ENCODE measurements at places on chromosomes 4 and X.

GRCh38 chr4:5166377-5166776, 115.1 kb downstream of the STK32B start:
- DNase-seq: no peak

DNA sequence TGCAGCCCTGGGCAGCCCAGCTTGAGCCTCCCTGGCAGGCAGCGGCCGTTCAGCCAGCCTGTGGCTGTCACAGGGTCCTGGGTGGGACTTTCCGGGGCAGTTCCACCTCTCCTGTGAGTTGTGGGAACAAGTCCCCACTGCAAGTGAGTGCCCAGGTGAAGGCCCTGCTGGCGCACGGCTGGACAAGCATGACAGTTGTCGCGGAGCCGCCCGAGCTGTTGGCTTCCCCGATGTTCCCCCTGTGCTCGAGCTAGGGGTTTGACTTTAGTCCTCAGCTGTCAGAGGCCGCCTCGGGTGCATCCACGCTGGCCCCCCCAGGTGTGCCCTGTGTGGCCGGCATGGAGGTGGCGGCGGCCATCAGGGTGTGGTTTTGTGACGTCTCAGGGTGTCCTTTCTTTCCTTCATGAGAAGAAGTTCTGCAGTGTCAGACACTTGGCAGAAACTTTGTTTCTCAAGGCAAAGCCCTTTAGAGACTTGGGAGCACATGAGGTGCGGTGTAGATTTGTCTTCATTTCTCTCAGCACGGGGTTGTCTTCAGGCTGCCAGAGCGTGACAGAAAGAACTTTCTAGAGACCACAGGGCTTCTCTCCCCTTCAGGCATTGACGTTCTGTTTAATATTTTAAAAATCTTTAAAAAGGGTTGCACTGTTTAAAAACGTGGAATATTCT, 69.4 kb upstream of the HGFAC start:
- DNase-seq: no peak

GRCh38 chrX:150352114-150352513, 11.0 kb upstream of the MAMLD1 start:
- DNase-seq: no peak

- DNase-seq: no peak
Observed at GRCh38 chr4:36242629-36243354, 1.5 kb downstream of the ARAP2 start.

DNA sequence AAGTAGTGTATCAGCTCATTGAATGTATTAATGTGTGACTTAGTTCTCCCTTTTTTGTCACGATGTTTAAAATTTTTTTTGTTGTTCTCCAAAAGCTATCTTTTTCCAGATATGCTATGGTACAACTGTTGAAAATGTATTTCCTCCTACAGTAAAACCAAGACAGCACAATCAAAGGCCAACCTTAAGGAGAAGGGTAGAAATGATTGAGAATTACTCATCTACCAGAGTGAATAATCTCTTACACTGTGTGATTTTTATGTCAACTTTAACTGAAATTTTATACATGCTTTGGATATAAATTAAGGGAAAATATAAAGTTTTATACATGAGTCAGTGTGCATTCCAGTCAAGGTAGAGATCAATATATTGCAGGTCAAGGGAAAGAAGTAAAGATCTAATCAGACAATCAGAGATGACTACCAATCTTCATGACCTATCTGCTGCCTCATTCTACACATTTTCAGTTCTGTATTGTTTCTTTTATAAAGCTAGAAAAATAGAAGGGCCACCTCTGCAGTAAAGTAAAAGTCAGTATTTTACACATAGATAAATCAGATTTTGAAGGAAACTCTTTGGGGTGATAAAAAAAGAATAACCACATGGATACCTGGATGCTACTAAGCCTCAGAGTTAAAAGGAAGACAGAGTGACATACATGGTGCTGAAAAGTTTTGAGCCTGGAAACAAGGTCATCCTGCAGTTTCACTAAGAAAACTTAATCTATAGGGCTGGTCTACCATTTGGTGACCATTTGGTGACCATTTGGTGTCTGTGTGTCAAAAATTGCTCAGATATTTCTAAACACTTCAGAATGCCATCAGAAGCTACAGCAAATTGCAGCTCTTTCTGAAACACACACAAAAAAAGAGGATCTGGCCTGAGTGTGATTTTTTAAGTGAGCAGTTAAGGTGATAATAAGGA, 1.6 kb downstream of the FAM13A start:
- no peak for DNase-seq

GRCh38 chr4:114012749-114013148, 33.3 kb upstream of the ARSJ start:
- DNase-seq: no peak

DNA sequence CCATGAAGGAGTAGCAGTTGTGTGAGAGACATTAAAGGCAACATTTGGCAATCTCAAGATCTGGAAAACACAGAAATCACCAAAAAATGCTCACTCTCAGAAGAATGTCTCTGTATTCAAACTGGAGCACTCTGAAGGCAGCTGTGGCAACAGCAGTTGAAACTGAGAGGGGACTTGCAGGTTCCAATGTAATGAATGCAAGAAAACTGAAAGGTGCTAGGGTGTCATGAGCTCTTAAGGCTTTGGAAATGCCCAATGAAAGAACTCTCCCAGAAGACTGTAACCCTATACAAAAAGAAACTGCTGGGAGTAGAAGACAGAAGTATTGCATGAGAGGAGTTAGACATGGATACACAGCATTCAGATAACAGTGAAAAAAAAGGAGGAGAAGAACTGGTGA, 118.2 kb upstream of the HTR2C start:
- DNase-seq: no peak

DNA sequence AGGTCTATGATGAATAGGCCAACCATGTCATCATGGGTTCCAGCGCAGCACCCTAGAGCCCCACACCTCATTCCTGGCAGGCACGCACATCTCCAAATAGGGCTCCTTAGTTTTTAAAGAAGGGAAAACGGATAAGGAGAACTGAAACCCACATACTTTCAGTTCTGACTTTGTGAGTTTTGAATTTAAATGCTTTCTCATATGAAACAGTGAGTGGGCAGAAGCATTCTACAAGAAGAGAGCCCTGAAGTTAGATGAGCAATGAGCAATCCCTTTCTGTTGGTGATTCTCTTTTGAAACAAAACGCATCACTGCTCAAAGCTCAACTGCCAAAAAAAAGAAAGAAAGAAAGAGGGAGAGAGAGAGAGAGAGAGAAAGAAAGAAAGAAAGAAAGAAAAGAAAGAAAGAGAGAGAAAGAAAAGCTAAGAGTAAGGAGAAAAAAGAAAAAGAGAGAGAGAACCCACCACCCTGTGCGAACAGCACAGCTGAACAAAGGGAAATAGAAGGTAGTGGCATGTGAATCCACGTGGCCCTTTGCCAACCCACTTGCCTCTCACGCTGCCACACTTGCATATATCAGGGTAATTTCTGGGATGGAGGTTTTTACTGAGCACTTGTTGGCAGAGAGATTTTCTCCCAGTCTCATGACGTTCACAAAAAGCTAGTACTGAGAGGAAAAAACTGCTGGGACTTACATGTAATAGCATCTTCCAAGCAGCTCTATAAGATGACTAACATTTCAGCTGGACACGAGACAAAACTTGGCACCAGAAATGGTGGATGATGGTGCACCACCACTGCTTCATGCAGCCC, 31.0 kb downstream of the TMSB4X start:
- no peak for DNase-seq

DNA sequence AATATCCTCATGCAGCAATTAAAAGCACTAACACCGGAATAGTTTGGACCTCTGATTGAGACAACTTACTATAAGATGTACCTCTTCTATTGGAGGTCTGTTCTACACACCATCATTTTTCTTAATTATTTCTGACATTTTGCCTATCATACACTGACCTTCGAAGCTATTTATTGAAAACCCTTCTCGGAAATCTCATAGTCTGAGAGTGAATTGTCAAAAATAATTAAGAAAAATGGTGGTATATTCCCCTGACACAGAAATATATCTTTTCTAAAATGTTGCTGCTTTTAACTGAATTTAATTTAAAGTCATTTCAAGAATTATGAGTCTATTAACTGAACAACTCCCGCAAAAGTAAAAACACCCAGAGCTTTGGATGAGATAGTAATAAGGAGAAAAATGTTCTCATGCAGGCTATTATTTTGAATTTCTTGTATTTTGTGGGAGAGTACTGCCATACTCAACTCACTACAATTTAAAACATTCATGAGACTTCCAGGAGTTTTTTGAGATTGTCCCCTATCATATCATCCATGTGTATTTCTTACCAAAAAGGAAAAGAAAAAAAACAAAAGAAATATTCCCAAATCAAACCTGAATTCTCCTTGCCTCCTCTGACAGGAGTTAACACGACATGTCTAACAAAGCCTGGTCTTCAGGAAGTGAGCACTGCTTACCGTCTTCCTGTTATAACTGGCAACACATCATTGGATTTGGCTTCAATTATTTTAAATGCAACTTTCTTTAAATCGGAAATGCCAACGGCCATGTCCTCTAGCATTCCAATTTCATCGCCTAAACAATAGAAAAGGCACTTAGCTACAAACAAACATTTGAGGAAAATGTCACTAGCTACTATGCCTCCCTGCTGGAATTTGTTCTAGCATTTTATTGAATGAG, 485.3 kb downstream of the IL15 start:
- no peak for DNase-seq

GRCh38 chrX:110442635-110443034, 84.0 kb downstream of the RTL9 start:
- DNase-seq: peak; percentile 1

- DNase-seq: peak; percentile 48
Observed at GRCh38 chrX:154334496-154334895, 38.9 kb downstream of the TKTL1 start.

DNA sequence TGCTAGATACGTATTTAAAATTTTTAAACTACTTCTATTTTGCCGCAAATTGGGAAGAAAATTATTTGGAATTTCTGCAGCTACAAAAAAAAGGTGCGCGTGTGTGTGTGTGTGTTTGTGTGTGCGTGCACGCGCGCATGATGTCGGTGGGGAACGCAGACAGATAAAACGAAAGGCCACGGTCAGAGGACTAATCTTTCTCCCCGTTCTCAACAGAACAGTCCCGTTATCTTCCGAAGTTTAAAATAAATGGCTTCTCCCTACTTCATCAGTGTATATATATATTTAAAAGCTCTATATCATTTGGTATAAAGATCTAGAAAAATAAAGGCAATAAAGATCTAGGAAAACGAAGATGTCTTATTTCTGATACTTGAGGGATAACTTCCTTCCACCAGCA, 1.5 kb downstream of the MGARP start:
- no peak for DNase-seq

DNA sequence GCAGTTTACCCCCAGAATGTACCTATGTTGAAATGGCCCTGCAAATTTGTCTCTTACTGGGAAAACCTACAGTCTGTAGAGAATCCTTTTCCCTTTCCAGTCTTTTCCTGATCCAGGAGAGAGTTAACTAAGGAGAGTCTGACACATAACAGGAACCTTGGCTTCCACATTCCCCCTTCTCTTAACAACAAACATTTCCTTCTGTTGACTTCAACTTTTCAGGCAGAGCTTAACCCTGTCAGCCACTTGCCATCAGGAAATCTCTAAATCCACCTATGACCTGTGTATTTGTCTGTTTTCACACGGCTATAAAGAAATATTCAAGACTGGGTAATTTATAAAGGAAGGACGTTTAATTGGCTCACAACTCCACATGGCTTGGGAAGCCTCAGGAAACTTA, 45.6 kb upstream of the GPR78 start:
- DNase-seq: no peak

DNA sequence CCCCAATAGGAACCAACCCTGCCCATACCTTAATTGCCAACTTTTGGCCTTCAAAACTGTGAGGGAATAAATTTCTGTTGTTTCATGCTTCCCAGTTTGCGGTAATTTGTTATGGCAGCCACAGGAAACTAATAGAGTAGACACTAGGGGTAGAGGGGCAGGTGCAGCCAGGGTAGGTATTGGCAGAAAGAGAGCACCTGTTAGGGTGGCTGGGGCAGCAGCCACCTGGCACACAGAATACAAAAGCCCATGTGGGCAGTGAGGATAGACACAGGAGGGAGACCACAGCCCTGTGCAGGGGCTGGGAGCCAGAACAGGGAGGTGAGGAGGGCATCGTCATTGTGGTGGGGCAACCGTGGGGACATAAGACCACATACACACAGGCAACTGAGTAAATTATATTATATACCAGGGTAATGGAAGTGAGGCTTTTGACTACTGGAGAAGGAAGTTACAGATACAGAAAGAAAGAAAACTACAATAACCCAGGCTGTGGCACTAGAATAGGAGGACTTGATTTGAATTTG, 28.2 kb downstream of the IRF2 start:
- no peak for DNase-seq

DNA sequence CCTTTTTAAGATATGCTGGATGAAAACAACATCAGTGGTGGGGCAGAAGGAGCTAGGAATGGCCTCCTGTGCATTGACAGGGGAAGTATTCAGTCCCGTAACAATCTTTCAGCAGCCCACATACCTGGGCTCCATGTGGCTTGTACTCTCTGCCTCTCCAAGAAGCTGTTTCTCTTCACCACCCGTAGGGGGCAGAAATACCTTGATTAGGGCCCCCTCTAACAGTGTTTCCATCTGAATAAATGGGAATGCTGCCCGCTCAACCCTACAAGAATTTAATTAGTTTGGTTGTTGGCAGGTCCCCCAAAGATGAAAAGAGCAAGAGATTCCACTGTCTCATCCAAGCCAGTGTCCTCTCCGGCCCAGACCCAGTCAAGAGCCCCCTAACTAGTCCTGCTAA, 155.2 kb downstream of the SMIM20 start:
- no peak for DNase-seq

DNA sequence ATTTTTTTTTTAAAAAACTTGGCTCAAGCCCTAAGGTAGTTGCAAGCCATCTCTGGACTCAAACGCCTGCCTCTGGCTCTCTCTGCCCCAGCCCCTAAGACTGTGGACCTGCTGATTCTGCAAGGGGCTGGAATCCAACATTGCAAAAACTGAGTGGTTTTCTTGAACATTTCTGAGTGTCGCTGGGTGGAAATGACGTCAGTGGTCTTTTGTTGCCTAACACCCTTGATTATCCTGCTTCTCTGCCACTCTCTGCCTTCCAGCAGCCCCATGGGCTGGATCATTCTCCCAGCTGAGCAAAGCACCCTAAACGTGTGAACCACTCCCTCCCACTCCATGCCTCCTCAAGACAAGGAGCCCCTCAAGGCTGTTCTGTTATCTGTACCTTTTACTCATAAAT, 16.6 kb downstream of the BST1 start:
- no peak for DNase-seq

- no peak for DNase-seq
Observed at GRCh38 chr4:143634763-143635162, 65.7 kb downstream of the FREM3 start.

GRCh38 chrX:19178402-19178801, 56.1 kb upstream of the ADGRG2 start:
- DNase-seq: no peak

DNA sequence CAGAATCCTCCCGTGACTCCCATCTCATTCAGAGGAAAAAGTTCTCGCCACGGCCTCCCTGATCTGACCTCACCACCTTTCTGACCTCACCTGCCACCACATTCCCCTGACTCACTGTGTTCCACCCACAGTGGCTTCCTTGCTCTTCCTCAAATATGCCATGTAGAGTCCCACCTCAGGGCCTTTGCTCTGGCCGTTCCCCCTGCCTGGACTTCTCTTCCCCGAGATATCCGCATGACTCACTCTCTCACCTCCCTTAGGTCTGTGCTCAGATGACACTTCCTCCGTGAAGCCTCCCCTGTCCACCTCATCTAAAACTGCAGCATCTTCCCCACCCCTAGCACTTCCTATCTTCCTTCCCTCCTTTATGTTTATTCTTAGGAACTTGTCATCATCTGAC, 7.2 kb upstream of the TSPYL2 start:
- DNase-seq: no peak

Data from activated T-cell treated with anti-CD3 and anti-CD28 coated beads, Interleukin-2, amount 50 U/mL, for 72 hours (primary cell).